NCI-H1105 treated with DMSO at 0.1 percent for 48 hours (cell line): ENCODE measurements at places on chromosomes 6 and 20.
A peak's percentile ranks its signal among the peaks of the same experiment; 100 is the strongest.

DNA sequence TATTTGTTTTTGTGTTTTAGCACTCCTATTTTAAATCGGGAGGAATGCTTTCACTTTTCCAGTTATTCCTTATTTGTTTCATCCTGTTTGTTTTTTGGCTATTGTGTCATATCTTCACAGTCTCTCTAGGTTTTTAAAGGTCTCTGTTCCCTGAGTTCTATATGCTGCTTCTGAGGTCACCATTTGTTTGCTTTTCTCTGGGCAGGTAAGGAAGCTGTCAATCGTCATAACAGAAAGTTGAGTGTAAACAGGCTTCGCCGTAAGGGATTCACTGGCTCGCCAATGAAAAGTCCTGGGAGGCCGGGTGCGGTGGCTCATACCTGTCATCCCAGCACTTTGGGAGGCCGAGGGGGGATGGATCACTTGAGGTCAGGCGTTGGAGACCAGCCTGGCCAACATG lies 48.7 kb upstream of the RPS6KA2 start:
- no peak for DNase-seq

- peak; percentile 94 for DNase-seq
Observed at GRCh38 chr20:3222635-3223600, 13.6 kb downstream of the ITPA start.

GRCh38 chr6:167988154-167988495 lies 9.3 kb upstream of the KIF25 start:
- no peak for DNase-seq

DNA sequence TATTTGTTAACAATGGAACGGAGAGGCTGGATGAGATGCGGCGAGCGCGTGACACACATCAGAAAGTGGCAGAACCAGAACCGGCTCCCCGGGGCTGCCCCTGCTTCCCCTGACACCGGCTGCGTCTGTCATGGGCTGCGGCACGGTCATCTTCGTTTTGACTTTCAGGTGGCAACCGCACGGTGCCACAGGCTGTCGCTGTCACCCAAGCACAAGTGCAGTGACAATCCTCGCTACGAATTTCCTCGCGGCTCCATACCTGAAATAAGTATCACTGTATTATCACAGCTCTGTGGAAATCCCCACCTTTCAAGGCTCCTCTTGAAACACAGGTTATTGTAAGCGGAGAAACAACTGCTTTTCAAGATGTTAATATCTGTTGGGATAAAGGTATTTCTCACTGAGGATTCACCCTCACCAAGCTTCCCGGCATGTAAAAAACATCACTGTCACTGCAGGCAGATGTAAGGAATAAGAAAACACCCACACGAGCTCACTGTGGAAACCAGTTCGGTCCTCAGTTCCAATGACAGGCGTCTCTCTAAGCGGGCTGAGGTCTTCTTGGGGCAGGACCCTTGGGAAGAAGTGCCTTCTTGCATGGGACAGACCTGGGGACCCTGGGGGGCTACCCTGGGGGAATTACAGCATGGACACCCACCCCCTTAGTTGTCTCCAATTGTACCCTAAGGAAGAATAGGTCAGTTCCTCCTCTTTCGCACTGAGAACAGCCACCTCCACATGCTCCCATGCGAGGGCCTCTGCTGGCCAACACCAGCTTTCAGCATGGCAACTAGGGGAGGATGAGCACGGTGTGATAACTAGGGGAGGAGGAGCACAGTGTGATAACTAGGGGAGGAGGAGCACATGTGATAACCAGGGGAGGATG lies 86.3 kb downstream of the DACT2 start:
- no peak for DNase-seq

GRCh38 chr6:31079656-31080261 lies 32.6 kb downstream of the C6orf15 start:
- DNase-seq = peak; percentile 76

- no peak for DNase-seq
Observed at GRCh38 chr6:36649086-36649485, 29.4 kb upstream of the CDKN1A start.

- DNase-seq = no peak
Observed at GRCh38 chr6:136532030-136532429, 18.2 kb downstream of the MAP7 start.

DNA sequence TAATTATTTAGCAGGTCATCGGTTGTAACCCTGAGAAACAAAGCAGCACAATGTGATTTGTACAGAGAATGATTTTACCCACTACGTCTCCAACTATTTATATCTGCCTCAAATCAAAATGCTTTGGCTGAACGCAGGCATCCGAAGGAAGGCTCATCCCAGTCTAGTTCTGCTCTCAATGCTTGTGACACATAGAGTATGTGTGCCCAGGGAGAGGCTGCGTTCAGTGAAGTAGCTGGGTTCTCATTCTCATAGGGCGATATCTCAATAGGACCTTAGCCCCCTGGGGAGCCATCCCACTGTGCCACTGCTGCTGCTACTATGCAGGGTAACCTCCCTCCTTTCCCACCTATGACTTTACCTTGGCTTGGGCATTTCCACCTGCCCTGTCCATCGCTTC lies 407 bp downstream of the GABRR2 start:
- DNase-seq = no peak

GRCh38 chr6:8494730-8495129 lies 59.4 kb upstream of the SLC35B3 start:
- no peak for DNase-seq

DNA sequence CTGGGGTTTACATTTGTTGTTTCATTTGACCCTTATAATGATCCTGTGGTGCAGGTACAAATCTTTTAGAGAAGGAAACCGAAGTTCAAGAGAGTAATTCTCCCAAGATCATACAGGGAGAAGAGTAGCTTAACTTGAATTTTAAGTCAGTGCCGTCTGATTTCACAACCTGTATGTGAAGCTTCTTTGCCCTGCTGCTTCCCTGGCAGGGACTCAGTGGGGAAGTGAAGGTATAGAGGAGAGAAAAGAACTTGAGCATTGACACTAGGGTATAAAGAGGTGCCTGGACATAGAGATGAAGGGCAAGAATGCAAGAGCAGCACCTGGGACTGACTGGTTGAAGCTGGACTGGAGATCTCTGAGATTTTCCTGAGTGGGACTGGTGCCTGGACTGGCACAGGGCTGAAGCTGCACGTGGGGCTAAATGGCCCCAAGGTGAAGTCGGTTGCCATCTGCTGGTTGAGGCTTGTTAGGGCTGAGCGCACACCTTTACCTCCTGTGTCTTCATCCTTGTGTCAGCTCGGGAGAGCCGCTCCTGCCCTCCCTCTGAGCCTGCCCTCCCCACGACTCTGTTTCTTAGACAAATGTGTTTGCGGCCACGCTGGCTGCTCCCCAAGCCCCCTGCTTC lies 41.8 kb downstream of the FARS2 start:
- no peak for DNase-seq

DNA sequence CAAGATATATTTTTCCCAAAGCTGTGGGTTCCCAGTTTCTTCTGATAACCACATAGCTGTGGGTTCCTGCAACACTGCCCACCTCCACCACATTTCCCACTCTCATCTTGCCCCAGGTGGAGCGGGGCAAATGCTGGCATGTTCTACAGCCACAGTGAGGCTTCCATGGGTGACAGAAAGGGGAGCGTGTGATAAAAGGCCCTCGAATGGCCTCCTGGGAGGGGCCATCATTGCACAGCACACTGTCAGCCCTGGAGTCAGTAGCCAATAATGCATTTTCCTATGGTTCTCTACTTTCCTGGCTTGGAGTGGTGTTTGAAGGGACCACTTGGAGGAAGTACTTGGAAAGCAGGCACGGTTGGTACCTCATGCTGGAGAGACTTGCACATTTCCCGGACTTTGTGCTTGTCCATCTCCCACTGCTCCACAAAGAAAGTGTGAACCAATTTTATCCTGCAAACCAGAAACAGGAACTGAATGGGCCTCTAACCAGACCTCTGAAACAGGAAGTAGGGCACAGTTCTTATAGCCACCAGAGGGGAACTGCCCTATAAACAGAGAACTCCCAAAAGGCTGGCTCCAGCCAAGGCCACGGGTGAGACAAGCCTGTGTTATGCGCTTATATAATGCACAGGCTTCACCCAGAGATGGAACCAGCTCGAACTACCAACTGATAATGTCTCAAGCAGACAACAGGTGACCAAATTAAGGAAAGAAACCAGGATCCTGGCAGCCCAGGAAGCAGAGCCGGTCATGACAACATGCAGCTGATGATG lies 8.6 kb downstream of the MAP3K5 start:
- DNase-seq = no peak

- no peak for DNase-seq
Observed at GRCh38 chr6:146891615-146892265, 293.0 kb downstream of the ADGB start.

DNA sequence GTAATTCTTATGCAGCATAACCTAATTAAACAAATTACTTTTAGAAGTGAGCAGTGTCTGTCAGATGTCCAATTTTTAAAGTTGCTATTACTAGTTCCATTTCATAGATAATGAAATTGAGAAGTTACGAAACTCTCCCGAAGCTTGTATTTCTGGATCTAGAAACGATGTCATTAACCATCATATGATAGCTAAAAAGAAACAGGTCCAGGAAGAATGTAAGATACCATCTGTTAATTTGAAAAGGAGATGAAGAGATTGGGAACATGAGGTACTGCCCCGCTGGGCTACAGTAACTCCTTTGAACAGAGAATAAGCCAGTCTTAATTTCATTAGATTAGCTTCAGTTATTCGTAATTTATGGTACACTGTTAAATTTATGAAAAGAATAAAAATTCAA lies 47.5 kb upstream of the TMX4 start:
- no peak for DNase-seq

GRCh38 chr6:39772559-39773273 lies 19.5 kb upstream of the DAAM2 start:
- DNase-seq = no peak

GRCh38 chr6:46323312-46323965 lies 152.7 kb upstream of the ENPP5 start:
- no peak for DNase-seq

GRCh38 chr6:10030942-10031537 lies 383.8 kb downstream of the TFAP2A start:
- DNase-seq = peak; percentile 31

DNA sequence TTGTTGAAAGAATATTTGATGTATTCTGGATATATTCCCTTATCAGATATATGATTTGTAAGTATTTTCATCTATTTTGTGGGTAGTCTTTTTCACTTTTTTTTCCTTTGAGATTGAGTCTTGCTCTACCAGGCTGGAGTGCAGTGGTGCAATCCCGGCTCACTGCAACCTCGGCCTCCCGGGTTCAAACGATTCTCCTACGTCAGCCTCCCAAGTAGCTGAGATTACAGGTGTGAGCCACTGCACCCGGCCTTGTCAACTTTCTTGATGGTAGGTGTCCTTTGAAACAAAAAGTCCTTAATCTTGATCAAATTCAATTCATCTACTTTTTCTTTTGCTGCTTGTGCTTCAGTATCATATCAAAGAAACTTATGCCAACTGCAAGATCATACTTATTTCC lies 297.2 kb upstream of the NRSN1 start:
- no peak for DNase-seq

DNA sequence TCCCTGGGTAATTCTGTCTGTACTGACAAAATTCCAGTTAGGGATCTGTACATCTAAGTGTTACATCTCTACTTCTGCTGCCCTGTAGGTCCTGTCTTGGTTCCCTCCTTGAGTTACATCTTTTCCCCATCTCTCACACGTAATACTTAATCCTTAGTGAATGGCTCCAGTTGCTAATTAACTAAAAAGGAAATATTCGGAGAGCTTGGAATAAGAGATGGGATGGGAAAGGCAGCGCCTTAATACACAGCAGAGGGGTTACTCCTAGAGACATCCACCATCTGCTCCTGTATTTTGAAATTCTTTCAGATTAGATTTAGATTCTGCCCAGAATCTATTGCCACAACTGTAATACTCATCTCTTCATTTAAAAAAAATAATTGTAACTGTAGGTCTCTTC lies 384.0 kb downstream of the SAMD5 start:
- no peak for DNase-seq

DNA sequence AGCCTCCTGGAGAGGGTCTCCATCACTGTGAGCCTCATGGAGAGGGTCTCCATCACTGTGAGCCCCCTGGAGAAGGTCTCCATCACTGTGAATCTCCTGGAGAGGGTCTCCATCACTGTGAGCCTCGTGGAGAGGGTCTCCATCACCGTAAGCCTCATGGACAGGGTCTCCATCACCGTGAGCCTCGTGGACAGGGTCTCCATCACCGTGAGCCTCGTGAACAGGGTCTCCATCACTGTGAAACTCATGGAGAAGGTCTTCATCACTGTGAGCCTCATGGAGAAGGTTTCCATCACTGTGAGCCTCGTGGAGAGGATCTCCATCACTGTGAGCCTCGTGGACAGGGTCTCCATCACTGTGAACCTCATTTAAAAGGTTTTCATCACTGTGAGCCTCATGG lies 140.0 kb downstream of the ERMARD start:
- DNase-seq = no peak

DNA sequence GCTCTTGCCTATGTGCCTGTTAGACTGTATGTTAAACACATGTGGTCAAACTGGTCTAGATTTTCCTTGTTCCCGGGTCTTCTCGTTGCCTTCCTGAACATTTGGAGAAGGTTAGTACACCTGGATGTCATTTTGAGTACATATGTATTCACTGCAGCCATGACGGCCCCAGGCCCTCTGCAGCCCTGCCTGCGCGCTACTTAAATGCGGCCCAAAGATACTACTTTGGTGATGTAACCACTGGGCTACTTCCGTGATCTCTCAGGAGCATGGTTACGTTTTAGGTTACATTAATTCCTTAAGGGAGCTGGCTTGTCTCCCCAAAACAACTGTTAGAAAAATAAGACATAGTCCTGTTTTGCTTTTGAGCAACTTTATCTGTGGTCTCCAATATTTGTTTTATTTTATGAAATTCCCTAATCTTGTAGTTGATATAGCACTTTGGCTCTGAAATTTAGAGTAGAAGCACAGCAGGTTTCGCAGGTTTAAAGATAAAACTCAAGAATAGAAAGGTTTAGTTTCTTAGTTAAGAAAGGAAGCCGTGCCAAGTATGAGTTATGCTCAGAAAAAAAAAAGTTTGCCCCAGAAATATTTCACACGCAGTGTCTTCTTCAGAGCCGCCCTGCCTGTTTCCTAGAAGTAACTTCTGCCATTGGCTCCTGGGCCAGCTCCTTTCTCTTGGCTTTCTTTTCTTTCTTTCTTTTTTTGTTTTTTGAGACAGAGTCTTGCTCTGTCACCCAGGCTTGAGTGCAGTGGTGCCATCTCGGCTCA lies 38.1 kb downstream of the TIAM2 start:
- no peak for DNase-seq

- DNase-seq = peak; percentile 98
Observed at GRCh38 chr20:49276161-49276960, 1.5 kb downstream of the ZNFX1 start.

- no peak for DNase-seq
Observed at GRCh38 chr6:111427341-111428116, 55.5 kb downstream of the REV3L start.

- no peak for DNase-seq
Observed at GRCh38 chr6:72643214-72643613, 21.4 kb downstream of the KCNQ5 start.

DNA sequence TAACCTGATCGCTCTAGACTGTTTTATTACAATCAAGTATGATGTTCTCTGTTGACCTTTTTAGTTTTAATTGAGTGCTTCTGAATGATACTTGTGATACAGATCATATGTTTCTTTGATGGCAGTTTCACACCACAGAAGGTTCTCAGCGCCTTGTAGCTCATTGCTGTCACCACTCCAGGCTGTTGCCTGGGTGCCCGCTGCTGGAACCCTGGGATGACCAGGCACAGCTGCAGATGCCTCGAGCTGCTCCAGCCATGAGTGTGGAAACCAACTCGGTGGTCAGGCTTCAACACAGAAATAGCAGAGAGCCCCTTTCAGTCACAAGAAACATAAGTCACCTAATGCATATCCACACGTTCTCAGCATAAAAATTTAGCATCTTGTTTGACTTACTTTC lies 112.7 kb downstream of the RPP40 start:
- DNase-seq = no peak
